Activated CD4-positive, alpha-beta T cell treated with anti-CD3 and anti-CD28 coated beads for 48 hours (primary cell): ENCODE measurements at places on chromosomes 7 and 10.

GRCh38 chr7:137878333-137878961, 31.7 kb upstream of the DGKI start:
- DNase-seq: no peak

DNA sequence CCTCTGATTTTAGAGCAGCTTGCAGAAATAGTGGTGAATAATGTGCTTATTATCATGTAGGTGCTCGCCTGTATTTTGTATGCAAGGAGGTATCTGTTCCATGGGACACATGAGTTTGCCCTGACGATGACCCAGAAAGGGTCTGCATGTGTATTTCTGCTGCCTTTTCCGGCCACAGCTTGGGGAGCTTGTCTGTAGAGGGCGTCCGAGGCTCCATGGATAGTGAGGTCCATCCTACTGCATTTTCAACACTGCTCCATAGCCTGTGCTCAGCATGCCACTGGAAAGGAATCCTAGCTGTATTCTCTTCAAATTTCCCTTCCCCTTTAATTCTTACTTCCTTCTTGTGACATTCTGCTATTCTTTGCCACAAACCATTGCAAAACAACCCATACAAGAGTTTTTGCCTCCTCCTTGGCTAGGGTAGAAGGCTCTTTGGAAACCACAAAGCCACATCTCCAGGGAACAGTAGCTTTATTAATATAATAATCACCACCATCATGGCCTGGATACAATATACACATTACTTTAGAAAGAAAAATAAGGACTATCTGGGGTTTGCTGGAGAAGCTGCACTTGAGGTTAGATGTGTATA, 127.7 kb downstream of the DYNC1I1 start:
- DNase-seq: no peak

- no peak for DNase-seq
Measured at GRCh38 chr7:117688126-117688525, 185.1 kb downstream of the CTTNBP2 start.

- DNase-seq: no peak
Measured at GRCh38 chr7:101332026-101332425, 10.4 kb upstream of the IFT22 start.

- no peak for DNase-seq
Measured at GRCh38 chr10:5419466-5420094, 7.2 kb downstream of the NET1 start.

DNA sequence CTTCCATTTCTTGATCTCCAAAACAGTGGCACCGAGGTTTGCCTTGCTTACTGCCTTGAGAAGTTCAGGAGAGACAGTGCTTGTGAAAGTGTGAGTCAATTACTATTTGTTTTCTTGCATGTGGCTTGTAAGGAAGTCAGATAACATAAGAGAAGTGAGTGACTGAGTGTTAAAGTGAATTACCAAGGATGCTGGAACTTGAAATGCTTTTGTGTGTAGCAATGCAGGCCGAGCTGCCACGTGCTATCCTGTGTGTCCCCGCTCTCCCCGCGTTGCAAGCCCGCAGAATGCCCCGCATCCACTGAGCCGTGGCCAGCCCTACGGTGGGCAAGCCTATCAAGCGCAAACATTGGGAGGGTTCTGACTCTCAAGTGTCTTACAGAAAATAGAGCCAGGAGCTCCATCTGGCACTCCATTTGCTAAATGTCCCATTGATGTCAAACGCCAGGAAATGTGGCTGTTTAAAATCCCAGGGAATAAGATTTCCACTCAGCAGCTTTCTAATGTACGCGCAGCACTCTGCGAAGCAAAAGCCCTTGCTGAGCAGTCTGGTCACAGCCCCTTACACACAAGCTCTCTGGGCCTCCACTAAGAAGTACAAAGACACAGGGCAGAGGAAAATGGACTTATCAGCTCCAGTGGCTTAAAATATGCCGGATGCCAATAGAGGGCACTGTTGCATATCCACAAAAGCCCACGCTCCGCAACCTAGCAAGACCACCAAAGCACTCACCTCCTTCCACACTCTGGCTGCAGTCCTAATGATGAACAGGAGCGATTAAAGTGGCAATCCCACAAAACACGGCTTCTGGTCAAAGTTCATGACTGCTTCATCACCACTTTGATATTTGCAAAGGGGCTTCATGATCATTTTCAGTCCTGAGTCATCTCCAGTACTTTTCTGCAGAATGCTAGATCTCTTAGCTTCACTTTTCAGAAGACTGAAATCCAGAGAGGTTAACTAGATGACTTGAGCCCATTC, 158.0 kb upstream of the ITGB1 start:
- no peak for DNase-seq

GRCh38 chr7:70579397-70580097, 552.4 kb upstream of the GALNT17 start:
- no peak for DNase-seq
